Fibroblast of skin of abdomen (primary cell): ENCODE measurements at places on chromosomes 7 and 10.
A peak's percentile ranks its signal among the peaks of the same experiment; 100 is the strongest.

DNA sequence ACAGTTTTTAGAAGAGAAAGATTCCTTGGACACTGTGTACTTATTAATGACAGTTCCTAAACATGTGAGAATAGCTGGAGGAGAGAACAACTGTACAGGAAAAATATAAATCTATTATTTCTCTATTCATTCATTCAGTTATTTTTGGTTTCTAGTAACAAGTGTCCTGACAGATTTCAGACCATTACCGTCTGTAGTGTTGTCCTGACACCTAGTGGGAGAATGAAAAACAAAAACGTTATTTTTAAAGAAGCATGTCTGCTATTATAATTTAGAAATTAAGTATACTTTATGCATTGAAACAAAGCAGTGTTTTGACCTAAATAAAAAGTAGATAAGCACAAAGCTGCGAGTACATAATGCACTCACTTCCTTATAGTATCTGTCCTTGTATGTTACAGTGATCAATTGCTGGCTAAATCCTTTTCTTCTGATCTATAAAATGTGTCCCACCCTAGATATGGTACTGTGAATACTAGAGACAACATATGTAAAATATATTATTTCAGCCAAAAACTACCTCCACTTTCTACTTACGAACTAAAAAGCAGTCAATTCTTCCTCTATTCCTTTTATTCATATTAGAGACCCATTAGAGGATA lies 575.6 kb downstream of the ARL4A start:
- DNase-seq = peak; percentile 24

- peak; percentile 82 for DNase-seq
These were observed 286.2 kb downstream of the KCNMA1 start for GRCh38 chr10:77351386-77351785.

- no peak for DNase-seq
These were observed 132.4 kb downstream of the FAM53B start for GRCh38 chr10:124611738-124612137.

DNA sequence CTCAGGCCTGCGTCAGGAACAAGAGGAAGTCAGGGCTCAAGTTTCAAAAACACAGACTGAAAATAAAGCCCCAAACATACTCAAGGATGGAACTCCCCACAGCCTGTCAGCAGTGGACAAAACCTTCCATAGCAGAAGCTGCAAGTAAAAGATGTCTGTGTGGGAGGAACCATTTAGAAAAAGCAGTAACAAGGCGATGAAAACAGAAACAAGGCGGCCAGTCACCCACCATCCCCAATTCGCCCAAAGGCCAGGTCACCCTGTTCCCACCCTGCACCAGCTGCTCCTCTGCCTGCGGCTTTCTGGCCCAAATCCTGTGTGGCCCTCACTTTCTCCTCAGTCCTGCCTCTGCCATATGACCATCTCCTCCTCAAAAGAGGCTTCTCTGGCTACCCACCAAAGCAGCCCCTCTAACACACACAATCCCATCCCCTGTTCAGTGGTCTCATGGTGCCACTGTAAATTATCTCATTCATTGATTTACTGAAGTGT lies 27.8 kb downstream of the KCNMA1 start:
- no peak for DNase-seq

DNA sequence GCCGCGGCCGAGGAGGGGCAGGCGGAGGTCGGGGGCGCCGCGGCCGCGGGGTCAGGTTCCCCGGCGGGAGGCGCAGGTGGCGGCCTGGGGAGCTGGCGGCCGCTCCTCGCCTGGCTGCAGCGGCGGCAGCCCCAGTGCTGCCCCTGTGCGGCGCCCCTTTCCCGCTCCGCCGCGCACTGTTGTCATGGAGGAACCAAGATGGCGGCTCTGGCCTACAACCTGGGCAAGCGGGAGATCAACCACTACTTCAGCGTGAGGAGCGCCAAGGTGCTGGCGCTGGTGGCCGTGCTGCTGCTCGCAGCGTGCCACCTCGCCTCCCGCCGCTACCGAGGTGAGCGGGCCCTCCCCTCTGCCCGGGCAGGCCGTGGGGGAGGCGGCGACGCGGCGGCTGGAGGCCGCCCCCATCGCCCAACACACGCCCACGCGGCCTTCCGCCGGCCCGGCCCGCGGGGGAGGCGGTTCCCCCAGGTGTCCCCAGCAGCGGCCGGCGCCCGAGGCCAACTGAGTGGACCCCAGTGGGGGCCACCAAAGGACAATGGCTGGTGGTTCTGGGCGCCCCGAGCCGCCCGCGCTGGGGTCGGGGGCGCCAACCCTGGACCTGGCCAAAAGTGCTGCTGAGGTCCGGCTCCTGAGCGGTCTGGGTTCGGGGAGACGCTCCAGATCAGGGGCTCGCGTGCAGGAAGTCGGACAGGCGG lies 425 bp downstream of the CASD1 start:
- peak; percentile 69 for DNase-seq

- no peak for DNase-seq
These were observed 125.2 kb downstream of the TACC2 start for GRCh38 chr10:122113945-122114747.

- no peak for DNase-seq
These were observed 79.4 kb downstream of the CTBP2 start for GRCh38 chr10:125080984-125081383.

DNA sequence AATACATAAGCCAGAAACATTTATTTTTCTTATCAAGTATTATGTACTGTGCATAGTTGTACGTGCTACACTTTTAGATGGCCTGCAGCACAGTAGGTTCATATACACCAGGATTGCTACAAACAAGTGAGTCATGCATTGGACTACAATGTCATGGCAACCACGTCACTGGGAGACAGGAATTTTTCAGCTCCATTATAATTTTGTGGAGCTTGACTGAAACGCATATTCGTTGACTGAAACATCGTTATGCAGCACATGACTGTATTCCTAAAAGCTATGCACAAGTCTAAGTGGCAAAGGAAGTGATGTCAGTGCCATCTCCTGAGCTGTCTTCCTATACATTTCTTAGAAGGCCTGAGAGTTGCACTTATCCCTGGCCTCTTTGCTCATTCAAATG lies 871.8 kb downstream of the IPMK start:
- no peak for DNase-seq

- no peak for DNase-seq
These were observed 66.1 kb upstream of the CREB5 start for GRCh38 chr7:28346256-28346655.

DNA sequence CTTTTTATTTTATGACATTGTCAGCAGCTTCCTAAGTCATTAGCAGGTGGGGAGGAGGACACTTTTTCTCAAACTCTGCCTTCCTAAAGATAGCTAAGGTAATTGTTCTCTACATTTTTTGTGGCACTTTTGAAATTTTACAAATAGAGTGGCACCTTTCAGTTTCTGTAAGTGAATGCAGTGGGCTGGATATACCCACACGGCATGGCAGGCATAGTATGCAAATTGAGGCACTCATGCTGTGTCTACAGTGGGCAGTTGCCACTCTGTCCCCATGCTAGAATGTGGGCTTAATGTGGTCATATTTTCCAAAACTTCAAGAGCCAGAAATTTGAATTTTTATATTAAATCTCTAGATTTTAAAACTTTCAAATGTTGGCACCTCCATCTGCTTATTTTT lies 12.8 kb upstream of the SH3PXD2A start:
- DNase-seq = no peak

DNA sequence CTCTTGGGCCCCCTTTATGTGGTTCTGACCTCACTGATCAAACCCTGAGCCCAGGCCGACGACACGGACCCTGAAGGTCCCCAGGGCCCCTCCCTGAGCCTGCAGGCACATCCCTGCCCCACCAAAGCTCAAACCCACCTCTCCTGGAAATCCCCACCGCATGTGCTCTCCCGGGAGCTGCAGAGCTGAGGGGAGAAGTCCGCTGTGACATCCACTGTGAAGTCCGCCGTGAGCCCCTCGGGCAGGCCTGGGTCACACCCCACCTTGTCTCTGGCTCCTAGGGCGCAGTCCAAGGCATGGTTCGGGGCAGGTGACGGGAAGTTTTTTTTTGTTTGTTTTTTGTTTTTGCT lies 100.2 kb downstream of the MICALL2 start:
- DNase-seq = no peak

- DNase-seq = no peak
These were observed 55.7 kb downstream of the CELF2 start for GRCh38 chr10:11073410-11073809.

DNA sequence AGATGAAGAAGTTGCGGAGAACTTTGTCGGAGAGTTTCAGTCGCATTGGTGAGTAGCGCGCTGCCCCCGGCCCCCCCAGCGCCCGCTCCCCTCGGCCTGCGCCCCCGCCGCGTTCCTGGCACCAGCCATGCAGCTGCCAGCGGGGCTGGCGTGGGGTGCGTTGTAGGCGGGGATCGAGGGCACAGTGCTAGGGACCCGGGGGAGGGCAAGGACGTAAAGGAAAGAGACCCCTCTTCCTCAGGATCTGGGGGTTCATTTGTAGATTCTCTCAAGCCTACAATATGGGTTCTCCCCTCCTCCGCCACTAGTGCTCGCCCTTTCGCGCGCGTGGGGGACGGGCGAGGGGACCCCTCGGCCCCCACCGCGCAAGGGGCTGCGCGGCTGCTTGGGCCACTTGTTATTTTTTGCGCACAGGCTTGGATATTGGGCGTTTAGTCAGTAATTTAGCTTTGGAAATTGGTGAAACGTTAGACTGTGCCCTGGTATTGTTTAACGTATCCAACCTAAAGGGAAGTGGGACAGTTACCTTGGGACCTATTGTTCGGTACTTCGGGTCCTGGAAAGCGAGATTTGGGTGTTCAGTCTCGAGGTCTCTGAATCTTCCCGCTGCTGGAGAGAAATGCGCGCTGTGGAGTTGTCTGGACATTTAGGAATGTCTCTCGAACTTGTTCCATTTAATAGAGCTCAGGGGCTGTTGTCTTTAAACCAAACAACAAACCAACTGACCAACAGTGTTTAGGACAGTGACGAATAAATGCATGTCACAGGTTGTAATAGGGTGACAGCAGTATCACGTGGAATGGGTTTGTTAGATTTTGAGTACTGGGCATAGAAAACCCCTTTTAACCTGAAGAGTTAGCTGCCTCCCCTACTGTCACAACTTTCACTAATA lies 796 bp downstream of the CDK14 start:
- DNase-seq = peak; percentile 45

DNA sequence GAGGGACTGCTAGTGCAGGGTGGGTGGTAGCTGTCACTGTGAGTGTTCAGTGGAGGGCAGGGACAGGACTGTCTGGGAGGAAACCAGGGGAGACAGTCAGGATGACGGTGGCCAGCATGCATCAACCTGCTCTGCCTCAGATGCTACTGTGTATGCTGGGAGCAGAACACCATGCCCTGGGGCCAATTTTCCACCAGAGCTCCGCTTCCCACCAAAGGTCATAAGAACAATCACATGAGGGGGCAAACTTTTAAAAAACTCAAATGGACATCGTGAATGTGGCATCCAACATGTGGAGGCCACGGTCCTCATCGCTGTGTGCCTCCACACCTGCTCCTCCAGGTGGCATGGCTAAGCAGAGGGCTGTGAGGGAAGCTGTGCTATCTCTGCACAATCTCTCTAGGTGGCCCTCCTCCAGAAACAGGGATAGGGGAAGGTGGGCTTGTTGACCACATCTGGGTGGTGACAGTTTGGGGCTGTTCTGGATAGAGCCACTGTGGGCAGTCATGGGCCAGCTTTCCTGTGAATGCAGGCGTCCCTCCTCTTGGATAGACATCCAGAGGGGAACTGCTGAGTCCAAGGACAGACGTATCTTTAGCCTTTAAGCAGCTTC lies 411.0 kb downstream of the PTPRN2 start:
- no peak for DNase-seq

GRCh38 chr7:107023522-107024151 lies 20.9 kb upstream of the PRKAR2B start:
- DNase-seq = no peak

GRCh38 chr10:125689955-125690569 lies 7.1 kb upstream of the TEX36 start:
- no peak for DNase-seq

DNA sequence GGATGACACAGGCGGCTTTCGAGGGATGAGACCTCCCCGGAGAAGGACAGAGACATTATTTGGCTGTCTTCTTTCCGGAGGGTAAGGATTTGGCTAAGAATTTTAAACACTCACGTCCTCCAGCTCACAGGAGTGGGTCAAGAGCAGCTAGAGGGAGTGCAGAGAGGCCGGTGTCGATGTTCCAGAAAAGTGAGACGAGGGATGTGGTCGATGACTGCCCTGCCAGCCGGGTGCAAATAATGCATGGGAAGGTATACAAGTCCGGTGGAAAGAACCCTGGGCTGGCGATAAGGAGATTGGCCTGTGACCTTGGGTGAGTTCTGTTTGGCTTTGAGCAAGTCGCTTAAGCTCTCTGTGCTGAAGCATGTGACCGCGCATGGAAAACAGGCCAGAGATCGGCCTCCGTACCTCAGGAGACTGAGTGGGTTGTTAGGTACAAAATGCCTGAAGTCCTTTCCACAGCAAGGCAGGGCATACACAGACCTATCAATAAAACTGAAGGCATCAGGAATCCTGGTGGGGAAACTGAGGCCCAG lies 149.1 kb downstream of the UBE2H start:
- DNase-seq = no peak

DNA sequence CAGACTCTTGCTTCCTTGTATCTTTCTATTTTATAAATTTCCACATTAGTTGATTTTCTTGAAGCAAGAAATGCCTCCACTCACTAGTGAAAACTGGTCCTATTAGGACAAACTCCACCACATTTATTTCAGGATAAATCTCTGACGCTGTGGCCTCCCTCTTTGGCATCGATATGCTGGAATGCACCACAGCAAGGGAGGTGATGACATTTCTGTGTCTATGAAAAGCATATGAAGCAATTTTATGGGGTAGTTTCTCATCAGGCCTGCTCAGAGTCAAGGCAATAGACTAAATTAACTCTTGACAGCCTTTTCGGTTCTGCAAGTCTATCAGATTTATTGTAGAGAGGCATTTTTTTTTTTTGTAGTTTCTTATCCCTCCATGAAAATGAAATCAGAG lies 304.4 kb downstream of the ZEB1 start:
- peak; percentile 98 for DNase-seq

- DNase-seq = peak; percentile 43
These were observed 139.2 kb downstream of the USP6NL start for GRCh38 chr10:11472158-11472753.

DNA sequence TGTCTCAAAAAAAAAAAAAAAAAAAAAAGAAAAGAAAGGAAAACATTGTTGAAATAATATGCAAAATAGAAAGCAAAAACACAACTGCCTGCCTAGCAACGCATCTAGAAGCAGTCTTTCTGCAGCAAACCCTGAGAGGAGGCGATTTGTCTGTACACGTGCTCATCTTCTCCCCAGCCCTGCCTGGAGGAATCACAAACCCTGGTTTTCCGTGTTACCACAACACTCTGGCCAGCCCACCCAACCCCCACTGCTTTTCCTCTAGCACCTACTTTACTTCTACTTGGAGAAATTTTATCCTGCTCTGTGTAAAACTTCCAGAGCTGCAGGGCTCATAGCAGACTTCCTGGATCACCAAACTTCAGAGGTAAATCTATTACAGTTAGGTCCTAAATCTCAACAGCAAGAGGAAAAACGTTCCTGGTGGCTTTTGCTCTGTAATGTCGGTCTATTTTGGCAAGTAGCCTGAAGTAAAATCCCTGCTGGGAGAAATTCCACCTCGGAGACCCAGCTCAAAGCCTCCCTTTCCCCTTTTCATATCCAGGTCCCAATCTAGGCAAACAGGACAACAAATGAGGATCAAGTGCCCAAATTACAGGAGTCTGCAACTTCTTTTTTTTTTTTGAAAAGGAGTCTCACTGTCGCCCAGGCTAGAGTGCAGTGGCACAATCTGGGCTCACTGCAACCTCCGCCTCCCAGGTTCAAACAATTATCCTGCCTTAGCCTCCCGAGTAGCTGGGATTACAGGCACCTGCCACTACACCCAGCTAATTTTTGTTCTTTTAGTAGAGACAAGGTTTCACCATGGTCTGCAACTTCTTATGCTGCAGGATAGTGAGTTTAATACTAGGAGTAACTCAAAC lies 91.6 kb downstream of the DNMBP start:
- peak; percentile 61 for DNase-seq
